HepG2 (cell line): ENCODE measurements at places on chromosomes 1 and 21.
A peak's percentile ranks its signal among the peaks of the same experiment; 100 is the strongest.

DNA sequence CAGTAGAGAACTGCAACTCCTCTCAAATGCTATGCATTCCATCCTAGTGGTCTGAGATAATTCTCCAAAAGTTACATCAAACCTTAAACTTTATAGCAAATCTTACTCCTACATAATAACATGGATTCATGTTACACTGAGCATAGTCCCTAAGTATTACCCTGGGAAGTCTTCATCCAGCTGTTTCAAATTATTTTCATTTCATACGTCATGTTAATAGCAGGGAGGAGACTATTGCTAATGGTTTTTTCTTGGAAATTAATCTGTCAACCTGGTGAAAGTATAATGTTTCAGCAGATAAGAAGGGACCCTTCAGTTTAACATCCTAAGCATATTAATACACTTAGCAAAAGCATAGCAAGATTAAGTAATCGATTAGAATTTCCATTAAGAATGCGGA is 318.1 kb downstream of the USP25 start:
- no peak for DNase-seq

DNA sequence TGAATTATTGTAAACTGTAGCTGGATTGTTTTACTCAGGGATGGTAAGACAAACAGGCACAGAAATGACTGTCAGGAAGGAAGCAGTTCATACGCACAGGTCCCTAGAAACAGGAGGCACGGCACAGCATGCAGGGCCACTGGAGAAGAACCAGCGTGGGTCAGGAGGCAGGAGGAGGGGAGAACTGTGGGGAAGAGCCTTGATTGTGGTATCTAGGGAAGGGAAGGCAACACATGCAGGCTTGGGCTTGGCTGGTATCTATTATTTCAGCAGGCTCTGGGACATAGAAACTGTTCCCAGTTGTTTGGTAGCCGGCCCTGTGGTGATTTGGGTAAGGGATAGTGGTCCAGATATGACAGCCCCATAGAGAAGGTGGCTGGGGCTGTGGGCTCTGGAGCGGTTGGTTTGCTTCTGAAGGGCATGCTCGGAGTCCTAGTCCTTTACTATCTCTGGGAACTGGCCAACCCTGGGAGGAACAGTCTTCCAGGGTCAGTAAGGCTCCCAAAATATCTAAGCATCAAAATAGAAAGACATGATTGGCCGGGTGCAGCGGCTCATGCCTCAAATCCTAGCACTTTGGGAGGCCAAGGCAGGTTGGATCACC is 43.1 kb upstream of the CCSAP start:
- no peak for DNase-seq

GRCh38 chr1:45328680-45329079 is 2.0 kb downstream of the HPDL start:
- DNase-seq = no peak

- DNase-seq = peak; percentile 30
Observed at GRCh38 chr1:84433258-84434080, 35.2 kb downstream of the DNASE2B start.

DNA sequence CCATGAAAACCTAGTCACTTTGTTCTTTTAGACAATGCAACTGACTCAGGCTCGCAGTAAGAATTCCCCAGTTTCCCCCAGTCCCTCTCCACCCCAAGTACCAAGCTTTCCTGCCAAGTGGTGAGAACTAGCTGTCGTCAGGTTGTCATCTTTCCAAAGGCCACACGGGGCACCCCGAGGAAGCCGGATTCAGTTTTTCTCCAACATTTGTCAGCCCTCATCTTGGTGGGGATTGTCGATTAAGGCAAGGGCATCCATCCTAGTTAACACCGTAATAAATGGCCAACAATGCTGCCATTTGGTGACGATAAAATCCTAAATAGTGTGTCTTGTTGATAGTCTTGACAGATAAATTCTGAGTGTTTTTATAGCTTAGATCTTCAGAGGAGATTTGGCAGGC is 55.9 kb upstream of the PROX1 start:
- DNase-seq = no peak

DNA sequence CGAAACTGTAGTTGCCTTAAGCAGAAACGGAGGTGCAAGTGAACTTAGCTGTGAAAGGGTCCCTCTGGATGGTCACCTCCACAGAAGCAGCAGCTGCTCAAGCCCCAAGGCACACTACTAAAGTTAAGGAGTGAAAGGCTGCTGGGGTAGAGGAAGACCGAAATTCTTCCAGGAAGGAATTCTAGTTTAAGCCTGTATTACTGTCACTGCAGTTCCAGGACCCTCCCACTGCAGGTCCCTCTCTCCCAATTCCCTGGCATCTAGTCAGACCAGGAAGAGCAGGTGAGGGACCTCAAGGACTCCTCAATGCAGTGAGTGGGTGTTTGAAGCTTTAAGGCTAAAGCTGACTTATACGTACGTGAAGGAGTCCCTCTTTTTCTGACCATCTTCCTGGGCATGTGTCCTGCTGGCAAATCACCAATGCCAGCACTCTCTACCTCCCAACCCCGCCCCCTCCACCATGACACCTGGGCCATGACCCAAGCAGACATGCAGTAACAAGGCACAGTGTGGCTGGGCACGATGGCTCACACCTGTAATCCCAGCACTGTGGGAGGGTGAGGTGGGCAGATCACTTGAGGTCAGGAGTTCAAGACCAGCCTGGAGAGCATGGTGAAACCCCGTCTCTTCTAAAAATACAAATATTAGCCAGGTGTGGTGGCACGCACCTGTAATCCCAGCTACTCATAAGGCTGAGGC is 57.2 kb downstream of the TGFBR3 start:
- DNase-seq = no peak

GRCh38 chr21:29466532-29466931 is 167.8 kb downstream of the BACH1 start:
- no peak for DNase-seq

- no peak for DNase-seq
Observed at GRCh38 chr1:156926175-156926574, 5.7 kb downstream of the LRRC71 start.

DNA sequence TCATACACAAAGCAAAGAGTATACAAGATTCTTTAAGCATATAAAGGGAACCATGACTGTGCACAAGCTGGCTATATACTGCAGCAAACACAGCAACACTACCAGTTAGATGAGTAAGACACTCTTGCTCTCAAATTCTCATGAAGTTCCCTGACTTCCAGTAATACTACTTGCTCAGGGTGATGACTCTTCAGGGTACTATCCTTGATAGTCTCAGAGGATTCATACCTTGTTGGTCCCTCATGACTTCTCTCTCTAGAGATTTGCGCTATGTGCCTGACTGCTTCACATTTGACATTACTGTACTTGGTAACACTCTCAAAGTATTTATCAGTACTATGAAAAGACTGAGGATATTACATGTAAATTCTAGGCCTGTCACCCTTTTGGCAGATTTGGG is 159.8 kb upstream of the ZRANB2 start:
- DNase-seq = no peak

DNA sequence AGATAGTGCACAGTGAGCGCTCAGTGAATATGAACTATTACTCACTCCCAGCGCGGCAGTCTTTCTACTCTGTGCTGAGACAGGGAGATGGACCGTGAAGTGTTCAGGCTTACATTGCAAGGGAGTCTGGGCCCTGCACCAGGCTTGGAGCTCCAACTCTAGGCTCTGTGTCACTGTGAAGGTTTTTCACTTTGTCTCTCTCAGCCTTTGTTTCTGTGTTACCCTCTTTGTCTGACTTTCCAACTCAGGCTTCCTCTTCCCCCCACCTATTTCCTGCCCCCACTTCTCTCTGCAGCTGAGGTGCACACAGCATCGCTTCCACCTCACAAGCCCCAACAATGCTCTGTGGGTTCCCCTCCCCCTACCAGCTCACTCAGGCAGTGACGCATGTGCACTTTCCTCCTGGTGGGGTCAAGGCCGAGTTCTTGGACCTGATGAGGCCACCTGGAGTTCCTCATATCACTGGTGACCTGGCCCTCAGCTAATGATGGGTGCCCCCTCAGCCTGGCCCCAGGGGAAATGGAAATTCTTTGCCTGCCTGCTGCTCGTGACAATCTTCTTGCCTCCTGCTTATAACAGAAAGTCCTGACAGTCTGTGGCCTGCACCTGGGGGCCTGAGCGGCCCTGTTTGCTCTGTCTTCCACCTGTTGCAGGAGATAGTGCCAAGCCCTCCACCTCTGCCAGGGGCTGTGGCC is 1.1 kb upstream of the LCK start:
- DNase-seq = peak; percentile 91

- DNase-seq = no peak
Observed at GRCh38 chr1:7643530-7643929, 127.6 kb upstream of the VAMP3 start.

DNA sequence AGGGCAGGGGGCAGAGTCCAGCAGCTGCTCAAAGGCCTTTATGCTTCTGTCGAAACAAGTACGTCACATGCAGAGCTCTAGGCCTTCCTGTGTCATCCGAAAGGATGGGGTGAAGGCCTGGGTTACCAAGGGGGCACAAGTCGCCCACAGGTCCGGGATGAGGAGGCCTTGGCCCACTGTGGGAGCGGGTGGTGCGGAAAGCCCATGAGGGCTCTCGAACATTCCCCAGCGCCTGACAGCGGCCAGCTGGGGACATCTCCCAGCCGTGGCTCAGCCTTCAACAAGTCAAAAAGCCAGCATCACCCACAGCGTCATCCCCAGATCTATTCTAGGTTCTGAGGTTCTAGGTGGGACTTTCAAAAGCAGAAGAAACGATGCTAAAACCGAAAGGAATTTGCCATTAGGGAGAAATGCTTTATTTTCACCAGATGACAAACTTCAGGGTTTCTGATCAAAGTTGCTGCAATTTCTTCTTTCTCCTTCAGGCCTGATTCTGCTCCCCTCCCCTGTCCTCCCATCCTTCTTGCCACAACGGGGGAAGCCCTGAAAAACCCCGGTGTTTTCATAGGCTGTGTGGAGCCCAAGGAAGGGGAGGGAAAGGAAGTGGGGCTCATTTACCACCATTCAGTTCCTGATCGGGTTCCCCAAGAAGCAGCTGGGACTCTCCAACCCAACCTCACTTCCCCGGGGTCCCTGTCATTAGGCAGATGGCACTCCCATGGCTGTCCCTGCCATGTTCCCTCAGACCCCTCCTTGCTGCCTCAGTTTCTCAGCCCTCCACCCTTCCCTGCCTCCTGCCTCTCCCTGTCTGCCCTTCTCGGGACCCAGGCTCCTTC is 17.6 kb downstream of the GPR137B start:
- DNase-seq = peak; percentile 36

DNA sequence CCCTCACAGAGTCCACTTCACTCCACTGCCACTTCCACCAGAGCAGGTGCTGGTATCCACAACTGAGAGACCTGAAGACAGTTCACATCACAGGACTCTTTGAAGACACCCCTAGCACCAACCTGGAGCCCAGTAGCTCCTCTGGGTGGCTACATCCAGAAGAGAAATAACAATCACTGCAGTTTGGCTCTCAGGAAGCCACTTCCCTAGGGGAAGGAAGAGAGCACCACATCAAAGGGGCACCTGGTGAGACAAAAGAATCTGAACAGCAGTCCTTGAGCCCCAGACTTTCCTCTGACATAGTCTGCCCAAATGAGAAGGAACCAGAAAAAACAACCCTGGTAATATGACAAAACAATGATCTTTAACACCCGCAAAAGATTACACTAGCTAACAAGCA is 113.2 kb downstream of the TENT5C start:
- DNase-seq = no peak

- DNase-seq = no peak
Observed at GRCh38 chr1:94951046-94951445, 24.1 kb upstream of the CNN3 start.

- DNase-seq = no peak
Observed at GRCh38 chr1:191912517-191912916, 245.7 kb upstream of the RGS18 start.

GRCh38 chr1:40362699-40363098 is 10.8 kb upstream of the SMAP2 start:
- DNase-seq = no peak

DNA sequence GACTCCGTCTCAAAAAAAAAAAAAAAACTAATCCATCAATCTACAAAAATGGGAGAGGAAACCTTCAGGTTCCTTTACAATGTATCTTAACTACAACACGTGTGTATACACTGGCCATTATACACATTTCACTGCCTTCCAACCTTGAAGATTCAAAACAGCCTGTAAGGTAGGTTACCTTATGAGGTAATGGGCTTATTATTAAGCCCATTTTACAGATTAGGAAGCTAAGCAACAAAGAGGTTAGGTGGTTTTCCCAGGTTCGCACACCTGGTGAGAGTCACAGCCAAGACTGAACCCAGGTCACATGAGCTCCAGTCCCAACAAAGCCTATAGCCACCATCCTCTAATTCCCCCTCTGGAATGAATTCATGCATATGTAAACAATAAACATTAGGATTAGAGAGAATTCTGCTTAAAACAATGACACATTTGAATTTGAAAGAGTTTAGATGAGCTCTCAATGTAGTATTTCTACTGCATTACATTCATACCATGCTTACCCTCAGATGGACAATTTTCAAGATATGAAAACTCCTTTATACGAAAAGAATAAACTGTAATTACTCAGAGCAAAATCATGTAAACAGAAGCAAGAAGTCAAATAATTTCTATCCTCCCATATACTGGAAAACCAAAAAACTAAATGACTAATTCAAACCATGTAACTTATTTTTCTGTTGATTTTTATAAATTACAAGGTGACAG is 54.8 kb downstream of the EIF4G3 start:
- DNase-seq = no peak

DNA sequence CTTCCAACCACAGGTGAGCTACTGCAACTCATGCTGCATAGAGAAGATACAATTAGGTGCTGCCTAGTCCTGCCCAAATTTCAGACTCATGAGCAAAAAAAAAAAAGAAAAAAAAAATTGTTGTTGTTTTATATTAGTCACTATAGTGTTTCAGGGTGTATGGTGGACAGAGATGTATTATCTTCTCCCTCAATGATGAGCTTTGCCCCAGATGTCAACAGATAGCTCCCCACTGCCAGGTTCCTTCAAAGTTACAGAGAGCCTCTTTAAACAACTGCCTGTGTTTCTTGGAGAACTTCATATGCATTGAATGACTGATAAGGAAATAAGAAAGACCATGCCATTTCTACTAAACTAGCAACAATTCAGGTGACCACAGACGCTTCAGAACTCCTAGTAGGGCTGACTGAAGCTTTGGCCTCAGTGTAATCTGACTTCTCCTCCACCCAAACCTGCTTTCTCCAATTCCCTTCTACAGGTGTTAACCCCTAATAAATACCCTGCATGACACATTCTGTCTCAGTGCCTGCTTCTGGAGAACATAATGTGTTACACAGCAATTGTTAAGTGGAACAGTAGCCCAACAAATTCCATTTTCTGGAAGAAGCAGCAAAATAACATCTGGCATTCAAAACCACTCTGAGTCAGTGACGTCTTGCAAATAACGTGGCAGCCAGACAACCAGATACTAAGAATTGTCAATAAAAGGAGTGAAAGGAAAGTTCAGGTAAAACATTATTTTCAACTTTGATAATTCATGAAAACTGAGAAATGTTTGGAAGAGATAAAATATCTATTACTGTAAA is 147.7 kb downstream of the CDC42BPA start:
- DNase-seq = no peak

DNA sequence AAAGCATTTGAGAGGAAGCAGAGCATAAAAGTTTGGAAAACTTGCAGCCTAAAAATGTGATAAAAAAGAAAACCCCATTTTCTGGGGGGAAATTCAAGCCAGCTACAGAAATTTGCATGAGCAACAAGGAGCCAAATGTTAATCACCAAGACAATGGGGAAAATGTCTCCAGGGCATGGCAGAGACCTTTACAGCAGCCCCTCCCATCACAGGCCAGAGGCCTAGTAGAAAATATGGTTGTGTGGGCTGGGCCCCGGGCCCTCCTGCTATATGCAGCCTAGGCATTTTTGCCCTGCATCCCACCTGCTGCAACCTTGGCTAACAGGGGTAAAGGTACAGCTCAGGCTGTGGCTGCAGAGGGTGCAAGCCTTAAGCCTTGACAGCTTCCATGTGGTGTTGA is 299.6 kb upstream of the NCAM2 start:
- DNase-seq = no peak

GRCh38 chr1:19169642-19170041 is 40.4 kb downstream of the UBR4 start:
- no peak for DNase-seq
